ENCODE measurements at places on chromosomes 6 and 20. TPM values are rescaled to one million over a fixed set of nuclear protein-coding genes. Genes with fewer than 3 reads are reported as not detected.

DNA sequence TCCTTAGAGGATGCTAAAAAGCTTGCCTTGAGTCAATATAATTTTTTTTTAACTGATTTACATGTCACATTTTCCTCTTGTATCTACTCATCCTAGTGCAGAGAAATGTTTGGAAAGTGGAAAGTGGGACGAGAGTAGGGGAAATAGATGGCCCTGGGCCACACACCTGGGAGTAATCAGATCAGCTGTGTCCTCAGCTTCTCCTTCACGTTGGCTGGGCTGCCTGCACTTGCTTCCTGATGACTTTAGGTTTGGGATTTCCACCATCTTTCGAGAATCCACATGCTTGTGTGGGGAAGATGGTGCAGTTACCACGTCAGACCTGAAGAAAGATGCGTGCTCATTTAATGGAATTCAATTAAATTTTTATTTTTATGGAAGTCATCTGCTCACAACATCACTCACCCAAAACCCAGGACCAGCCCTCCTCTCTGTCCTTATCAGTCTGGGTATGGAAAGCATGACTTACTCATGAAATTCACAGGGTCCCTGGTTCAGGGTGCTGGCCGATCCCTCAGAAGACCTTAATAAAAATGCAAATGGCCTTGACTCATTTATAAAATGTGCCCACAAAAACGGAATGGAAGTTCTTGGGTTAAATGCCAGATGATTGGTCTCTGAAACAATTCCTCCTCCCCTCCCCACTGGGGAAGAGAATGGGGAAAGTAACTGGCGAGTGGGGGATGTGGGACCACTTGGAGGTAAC, 74.5 kb upstream of the TIAM2 start:
- DNase-seq, result no peak

DNA sequence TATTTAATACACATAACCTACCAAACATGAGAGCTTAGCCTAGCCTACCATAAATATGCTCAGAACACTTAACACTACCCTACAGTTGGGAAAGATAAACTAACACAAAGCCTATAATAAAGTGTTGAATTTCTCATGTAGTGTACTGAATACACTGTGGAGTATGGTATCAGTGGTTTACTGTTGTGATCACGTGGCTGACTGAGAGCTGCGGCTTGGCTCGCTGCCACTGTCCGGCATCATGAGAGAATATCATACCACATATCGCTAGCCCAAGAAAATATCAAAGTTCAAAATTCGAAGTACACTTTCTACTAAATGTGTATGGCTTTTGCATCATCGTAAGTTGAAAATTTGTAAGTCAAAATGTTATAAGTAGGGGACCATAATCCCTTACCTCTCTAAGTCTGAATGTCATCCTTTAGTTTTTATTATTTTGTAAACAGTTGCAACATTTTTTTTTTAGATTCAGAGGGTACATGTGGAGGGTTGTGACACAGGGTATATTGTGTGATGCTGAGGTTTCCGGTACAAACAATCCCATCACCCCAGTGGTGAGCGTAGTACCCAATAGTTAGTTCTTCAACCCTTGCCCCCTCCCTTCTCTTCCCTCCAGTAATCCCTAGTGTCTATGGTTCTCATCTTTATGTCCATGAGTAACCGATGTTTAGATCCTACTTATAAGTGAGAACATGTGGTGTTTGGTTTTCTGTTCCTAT, 14.6 kb upstream of the TAAR1 start:
- no peak for DNase-seq

DNA sequence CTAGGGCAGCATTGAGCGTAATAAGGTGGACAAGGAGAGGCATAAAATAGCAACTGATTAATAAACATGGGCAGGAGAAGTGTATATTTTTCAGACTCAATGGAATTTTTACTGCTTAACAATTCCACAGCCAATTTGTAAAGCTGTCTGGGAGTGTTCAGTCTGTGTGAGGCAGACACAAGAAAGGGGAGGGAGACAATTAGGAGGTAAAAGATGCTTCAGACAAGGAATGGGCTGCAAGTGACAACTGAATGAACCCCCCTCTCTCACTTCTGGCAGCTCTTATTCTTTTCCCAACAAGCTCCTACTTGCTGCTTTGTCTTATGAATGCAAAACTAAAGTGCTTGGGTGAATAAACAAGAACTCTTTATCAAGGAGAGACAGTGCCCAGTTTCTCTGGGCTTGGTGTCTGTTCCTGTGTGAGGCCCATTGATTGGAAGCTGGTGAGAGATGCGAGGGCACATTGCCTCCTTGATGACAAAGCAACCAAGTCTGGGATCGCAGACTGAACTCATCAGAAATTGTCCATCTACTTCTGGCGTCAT, 575.3 kb downstream of the RNF144B start:
- DNase-seq, result no peak

Gene FOXC1
- total RNA-seq, result 3.5 TPM

Gene PI16
- total RNA-seq, result not detected

DNA sequence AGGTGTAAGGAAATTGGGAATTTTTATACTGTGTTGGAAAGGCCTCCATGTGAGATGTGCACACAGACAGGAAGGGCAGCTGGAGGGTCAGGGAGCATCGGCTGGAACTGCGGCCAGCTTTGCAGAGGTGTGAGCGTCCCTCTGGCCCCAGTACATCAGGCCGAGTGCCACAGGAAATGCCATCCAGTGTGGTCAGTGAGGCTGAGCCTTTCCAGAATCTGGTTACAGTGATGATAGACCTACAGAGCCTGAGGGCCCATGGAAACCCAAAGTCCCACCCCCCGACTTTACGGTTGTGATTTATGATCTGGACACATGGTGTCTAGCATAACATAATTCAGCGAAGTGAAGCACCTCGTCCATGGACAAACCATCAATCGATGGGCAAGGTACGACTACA, 137.3 kb upstream of the PDE10A start:
- no peak for DNase-seq

GRCh38 chr20:20229595-20229994, 138.3 kb upstream of the INSM1 start:
- peak; percentile 5 for DNase-seq

Gene DNAAF9
- 6.7 TPM for total RNA-seq

Gene SLC17A2
- not detected for total RNA-seq

DNA sequence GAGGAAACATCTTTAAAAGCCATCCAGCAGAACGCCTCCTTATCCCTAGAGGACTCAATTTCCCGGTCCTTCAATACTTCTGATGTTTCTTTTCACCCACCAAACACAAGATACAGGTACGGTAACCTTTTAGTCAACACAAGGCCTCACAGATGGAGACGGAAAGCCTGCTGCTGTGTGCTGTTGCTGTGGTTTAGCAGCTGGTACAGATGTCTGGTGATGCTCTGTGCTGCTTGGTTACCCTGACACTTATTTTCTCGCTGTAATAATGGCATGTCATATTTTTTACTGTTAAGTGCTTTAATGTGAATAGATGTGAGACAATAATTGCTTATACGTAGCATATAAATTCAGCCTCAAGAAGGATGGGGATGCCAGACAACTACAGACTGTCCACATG, 25.3 kb downstream of the GMDS start:
- no peak for DNase-seq

DNA sequence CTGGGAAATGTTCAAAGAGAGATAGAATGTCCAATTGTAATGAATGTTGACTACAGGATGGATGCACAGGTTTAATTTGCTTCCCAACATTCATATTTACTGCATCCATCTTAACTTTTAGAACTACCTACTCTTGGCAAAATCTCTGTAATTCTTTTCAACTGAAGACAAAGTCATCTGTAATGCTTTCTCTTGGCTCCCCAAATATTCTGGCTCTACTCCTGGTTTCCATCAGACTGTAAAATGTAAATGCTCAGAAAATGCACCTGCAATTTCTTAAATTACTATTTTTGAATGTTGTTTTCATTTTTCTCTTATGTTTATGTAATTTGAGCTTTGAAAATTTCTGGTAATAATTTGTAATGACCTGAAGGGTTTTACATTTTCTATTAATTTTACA, 480.8 kb upstream of the IMPG1 start:
- DNase-seq, result no peak

DNA sequence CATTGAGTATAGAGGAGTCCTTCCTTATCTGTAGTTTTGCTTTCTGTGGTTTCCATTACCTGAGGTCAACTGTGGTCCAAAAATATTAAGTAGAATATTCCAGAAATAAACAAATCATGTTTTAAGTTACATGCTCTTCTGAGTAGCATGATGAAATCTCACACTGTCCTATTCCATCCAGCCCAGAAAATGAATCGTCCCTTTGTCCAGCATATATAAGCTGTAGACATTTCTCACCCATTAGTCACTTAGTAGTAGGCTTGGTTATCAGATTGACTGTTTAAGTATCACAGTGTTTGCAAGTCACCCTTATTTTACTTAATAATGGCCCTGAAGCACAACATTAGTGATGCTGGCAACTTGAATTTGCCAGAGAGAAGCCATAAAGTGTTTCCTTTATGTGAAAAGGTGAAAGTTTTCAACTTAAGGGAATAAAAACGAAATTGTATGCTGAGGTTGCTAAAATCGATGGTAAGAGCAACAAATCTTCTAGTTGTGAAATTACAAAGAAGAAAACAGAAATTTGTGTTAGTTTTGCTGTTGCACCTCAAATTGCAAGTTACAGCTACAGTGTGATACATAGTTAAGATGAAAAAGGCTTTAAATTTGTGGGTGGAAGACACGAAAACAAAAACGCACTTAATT, 198.6 kb upstream of the SIM1 start:
- DNase-seq, result peak; percentile 78

DNA sequence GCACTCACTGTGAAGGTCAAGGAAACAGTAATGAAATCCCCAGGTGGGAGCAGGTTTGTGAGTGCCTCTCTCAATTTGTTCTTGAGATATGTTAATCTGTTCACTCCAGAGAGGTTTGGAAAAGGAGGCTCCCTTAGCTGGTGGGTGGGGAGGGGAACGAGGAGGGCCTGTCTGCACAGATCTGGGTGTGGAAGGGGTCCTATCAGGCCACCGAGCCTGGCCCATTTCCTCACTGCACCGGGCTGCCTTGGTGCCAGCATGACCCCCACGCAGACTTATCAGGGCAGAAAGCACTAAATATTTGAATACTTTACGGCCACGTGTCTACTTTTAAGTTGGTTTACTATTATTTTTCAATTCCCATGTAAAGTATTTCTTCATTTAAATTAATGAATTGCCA, 8.3 kb downstream of the AGPAT4 start:
- no peak for DNase-seq

DNA sequence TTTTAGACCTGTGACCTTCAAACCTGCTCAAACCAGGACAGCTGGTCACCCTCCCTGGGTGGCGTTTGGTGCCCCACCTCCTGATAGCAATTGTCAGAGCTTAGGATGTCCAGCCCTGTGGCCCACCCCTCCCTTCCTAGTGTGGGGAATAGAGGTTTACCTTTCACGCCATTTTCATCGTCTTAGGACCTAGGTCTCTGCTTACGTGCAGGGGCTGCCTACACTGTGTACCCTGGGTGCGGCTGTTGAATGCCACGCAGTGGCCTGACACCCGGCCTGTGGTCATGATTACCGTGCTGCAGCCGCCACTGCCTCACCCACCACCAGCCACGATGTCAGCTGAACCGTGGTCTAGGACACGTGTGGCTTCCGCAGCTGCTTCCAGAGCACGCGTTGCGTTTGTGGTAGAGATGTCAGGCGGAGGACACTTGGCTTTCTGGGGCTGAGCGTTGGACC, 157.3 kb downstream of the DTNBP1 start:
- no peak for DNase-seq

- DNase-seq, result peak; percentile 63
Observed at GRCh38 chr6:99192561-99192960, 156.9 kb downstream of the FAXC start.

GRCh38 chr6:93424303-93425064, 5.1 kb upstream of the EPHA7 start:
- DNase-seq, result peak; percentile 19

DNA sequence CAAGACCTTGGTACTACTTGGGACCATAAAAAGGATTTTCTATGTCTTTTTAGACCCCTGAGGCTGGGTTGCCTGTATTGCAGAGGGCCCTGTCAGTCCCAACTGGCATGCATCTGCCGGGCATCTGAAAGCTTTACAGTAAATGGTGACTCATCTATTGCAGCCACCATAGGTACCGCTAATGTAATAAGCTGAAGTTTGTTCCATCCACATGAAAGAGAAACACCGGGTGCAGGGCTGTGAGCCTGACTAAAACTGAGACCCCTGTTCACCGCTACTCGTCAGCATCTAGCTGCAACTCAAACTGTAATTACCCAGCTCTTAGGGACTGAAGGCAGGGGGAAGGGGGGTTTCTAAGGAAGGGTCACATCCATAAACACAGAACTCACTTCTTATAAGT, 49.5 kb downstream of the TRERF1 start:
- DNase-seq, result peak; percentile 72

GRCh38 chr20:32127347-32127746, 17.8 kb downstream of the TM9SF4 start:
- DNase-seq, result no peak

Gene CPXM1
- total RNA-seq, result not detected

Gene NKX2-4
- not detected for total RNA-seq

GRCh38 chr6:45949256-45949655, 66.4 kb downstream of the CLIC5 start:
- DNase-seq, result peak; percentile 35

DNA sequence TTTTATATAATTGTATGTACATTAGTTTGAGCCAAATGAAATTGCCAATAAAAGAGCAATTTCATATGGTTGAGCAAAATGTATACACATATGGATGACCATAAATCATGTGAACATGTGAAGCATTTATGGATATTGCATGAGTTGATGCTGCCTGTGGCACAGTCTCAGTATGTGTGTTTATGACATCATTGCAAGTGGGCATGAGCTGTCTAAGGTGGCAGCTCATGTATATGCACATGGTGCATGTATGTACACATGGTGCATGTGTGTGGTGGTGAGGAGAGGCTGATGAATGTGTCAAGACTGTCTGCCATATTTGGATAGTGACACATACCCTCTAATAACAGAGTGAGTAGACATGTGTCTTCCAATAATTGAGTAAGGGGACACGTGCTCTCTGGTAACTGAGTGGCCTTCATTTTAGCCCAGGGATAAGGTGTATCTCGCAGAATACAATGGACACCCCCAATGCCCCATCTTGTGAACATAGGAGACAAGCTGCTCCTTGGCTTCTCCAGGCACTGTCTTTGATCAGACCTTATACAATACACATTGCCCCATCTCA, 208.8 kb downstream of the DHX35 start:
- DNase-seq, result no peak

GRCh38 chr6:72769459-72770125, 147.7 kb downstream of the KCNQ5 start:
- DNase-seq, result no peak

DNA sequence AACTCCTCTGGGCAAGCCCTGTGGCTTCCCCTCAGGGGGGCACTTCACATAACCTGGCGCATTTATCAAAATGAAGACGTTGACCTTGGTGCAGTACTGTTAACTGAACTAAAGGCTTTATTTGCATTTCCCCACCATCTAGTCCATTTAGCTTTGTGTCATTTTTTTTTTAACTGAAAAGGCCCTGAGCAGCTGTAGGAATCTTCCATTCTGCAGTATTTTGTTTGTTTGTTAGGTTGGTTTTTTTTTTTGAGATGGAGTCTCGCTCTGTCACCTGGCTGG, 10.7 kb downstream of the TMEM181 start:
- DNase-seq, result no peak

Data from bronchial epithelial cell (primary cell).